NK-92 treated with Interleukin-12 subunit alpha and Interleukin-12 subunit beta, amount 100 ng/mL, for 24 hours (cell line): ENCODE measurements at places on chromosomes 3 and 15.

DNA sequence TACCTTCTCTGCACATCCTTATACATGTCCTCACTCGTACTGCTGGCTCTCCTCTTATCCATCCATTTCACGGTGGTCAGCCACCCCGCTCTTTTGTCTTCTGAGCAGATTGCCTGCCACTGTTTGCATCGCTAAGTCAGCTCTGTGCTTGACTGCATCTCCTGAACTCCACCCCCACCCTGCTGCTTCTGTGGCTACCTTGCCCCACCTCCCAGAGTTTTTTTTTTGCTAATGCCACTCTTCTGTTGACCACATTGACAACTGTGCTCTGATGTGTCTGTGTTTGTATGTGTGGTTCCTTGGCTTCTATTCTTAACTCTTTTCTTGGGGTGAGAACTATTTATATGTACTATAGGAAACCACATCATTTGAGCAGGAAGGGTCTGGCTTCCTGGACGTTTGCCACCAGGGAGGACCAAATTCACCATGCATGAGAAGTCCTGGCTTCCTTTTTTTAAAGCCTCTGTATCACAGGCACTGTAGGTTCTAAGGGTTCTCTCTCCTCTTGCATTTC lies 12.8 kb upstream of the MTMR10 start:
- peak; percentile 89 for DNase-seq

GRCh38 chr15:33155691-33156420 lies 38.7 kb downstream of the FMN1 start:
- no peak for DNase-seq

DNA sequence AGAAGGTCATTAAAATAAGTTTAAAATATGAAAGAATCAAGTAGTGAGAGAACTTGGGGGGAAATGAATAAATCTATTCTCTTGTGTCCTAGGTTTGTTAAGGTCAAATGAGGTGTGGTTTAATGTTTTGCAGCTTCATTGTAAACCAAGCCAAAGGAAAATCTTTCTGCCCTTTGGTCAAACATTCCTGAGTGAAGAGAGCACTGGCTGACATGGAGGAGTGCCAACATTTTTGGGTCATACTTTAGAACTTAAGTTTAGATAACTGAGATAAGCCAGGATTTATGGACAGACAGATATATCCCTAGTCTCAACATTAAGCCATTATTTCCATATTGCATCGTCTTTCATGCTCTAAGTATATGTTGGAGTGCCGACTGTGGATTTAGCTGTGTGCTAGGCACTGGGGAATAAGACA lies 66.4 kb downstream of the PTPRG start:
- no peak for DNase-seq

- DNase-seq: no peak
Measured at GRCh38 chr3:16026753-16027152, 147.7 kb upstream of the GALNT15 start.

- no peak for DNase-seq
Measured at GRCh38 chr3:122098611-122099010, 43.4 kb downstream of the CD86 start.

GRCh38 chr3:120778776-120779175 lies 36.2 kb downstream of the GTF2E1 start:
- DNase-seq: no peak

DNA sequence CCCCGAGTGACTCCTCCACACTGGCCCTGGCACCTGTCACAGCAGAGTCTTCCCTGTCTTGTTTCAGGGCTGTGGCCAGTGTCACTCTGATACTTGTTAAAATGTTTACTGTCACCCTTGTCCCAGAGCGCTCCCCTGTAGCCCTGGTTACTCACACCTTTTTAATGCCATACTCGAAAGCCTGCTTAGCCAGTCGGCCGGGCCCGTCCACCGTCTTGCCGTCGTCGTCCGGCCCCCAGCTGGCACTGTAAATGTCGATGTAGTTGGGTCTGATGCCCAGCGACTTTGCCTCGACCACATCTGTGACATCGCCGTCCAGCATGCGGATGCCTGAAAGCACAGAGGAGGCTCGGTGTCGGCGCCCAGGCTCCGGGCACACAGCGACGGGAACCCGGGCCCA lies 91.3 kb downstream of the PCSK6 start:
- no peak for DNase-seq

DNA sequence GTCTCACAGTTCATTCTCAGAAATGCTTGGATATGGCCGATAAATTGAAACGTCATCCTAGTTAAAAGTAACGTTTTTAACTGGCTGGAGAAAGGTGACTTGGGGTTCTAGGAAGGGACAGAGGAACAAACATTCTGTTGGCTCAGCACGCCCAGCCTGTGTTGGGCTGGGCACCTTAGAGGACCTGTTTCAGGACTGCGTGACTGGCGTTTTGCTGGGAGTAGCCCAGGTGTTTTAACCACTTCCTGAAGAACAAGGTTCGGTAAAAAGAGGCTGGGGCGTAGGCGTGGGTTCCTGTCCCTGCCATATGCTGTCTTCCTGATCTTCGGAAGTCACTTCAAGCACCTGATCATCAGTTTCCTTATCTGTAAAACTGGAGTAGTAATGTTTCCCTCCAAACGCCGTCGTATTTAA lies 1.1 kb upstream of the TLNRD1 start:
- peak; percentile 35 for DNase-seq

GRCh38 chr3:119580067-119580760 lies 922 bp downstream of the ADPRH start:
- no peak for DNase-seq

DNA sequence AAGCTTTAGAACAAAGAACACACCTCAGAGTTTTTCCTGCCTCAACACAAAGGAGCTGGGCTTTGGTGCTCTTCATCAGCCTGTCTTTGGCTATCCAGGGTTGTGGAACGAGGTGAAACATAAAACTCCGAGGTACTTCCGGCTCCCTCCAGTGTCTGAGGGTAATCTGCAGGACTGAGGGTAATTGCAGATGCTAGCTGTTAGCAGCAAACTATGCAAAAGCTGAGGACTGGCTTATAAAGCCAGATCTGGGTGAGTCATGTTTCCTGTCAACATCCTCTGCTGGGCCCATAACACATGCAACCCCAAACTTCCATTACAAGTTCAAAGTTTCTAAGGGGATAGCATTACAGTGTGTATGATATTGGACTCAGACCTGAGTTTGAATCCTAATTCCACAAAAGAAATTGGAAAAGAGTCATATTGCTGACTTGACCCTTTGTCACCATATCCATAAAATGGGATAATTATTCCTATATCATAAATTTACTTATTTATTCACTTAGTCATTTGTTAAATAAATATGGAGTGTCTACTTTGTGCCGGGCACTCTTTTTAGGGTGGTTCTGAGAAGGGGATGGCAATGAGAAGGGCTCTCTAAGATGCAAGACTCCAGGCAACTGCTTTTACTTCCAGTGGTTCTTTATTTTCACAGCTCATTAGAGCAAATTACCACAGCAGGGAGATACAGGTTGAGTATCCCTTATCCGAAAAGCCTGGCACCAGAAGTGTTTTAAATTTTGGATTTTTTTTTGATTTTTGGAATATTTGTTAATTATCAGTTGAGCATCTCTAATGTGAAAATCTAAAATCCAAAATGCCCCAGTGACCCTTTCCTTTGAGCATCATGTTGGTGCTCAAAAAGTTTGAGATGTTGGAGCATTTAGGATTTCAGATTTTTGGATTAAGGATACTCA lies 9.5 kb upstream of the TRIM69 start:
- peak; percentile 71 for DNase-seq

DNA sequence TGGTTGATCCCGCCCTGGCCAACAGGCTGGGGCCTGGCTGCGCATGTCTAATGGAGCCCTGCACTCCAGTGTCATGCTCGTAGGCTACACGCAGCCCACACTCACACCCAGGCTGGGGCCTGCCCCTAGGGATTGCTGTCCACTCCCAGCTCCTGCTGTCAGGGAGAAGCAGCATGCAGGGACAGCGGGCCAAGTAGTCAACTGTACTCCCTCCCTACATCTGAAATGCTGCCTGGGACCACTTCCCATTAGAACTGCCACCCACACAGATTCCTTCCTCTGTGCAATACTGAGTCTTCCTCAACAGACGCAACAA lies 16.1 kb downstream of the ALS2CL start:
- DNase-seq: no peak

GRCh38 chr15:32104061-32104995 lies 74.0 kb downstream of the CHRNA7 start:
- DNase-seq: no peak

DNA sequence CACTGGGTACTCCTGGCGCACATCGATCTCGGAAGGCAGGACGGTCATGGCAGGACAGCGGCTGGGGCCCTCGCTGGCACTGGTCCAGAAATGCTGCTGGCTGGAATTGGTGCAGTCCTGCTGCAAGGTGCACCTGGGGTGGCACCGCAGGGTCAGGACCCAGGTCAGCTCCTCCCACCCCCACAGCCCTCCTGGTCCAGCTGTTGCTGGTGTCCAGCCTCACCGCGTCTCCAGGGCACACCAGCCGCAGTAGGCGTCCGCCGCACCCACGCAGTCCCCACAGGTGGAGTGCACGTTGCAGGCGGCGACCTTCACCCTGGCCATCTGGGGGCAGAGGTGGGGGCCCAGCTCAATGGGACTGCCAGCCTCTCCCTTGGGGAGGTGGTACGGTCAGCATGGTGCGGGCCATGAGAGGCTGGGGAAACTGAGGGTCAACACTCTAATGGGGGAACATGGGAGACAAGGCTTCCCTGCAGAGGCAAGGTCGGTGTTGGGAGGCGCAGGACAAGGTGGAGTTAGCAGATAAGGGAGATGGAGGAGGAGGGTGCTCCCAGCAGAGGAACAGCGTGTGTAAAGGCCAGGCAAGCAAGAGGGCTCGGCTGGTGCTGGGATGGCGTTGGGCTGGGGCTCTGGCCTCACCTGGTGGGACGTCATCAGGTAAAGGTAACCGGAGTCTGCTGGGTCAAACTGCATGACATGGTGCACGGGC lies 20.4 kb downstream of the PLXND1 start:
- no peak for DNase-seq

- DNase-seq: no peak
Measured at GRCh38 chr15:100572362-100572983, 29.5 kb downstream of the LINS1 start.

DNA sequence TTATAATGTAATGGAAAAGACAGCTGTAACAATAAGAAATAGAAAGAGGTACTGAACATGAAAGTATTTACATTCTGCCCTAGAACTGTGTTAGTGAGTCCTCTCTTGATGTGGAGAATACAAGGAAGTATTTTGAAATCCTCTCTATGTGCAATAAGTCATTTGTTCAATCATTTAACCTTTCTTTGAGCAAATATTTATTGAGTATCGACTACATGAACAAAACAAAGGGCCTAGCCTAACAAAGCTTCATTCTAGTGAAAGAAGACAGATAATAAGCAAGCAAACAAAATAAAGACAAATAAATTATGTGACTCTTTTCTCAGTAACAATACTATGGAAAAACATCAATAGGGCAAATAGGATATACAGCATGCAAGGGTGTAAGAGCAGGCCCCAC lies 354.9 kb upstream of the ATP11B start:
- no peak for DNase-seq

DNA sequence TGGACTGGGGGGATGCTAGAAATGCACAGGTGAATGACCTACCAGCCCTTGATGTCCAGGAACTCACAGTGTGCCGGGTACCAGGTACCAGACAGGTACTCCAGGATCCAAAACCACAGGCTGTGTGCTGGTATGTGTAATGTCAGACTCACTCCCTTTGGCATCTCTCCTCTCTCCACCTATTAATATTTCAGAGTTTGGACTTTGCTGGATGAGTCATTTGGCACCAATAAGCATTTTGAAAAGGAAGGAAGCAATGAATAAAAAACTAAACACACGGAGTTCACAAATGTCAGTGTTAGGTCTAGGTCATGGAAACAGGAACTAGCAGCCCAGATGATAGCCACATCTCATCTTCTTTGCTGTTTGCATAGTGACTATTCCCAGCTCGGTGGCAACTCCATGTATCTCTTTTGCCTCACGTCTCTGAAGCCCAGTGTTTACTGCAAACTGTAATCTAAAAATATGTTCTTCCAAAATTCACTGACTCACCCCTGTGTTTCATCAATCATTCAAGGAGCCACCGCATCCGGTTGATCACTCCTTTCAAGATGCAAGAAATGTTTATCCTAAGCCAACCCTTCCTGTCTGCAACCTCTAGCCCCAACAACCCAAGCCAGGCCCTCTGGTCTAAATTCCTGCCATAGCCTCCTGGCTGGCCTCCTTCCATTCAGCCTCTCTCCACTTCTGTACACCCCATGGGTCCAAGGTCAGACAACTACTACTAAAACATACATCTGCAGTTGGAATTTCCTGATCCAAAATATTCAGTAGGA lies 8.4 kb downstream of the ITGB5 start:
- DNase-seq: no peak

- DNase-seq: no peak
Measured at GRCh38 chr3:5563537-5564277, 376.2 kb downstream of the EDEM1 start.

GRCh38 chr15:90239371-90239770 lies 5.4 kb downstream of the GDPGP1 start:
- DNase-seq: no peak

- DNase-seq: no peak
Measured at GRCh38 chr3:101942356-101942755, 93.0 kb downstream of the NFKBIZ start.

DNA sequence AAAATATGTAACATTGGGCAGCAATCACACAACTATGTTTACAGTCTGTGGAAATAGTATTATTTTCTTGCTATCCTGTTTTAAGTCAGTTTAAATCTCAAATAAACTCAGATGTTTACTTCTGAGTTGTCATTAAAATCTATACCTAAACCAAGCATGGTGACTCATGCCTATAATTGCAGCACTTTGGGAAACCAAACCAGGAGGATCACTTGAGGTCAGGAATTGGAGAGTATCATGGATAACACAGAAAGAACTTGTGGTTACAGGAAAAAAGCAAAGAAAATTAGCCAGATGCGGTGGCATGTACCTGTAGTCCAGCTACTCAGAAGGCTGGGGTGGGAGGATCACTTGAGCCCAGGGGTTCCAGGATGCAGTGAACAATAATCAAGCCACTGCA lies 631.6 kb upstream of the EPHA6 start:
- no peak for DNase-seq

GRCh38 chr15:94555841-94556519 lies 324.6 kb downstream of the MCTP2 start:
- no peak for DNase-seq
